ENCODE measurements at places on chromosomes 3 and 15.

DNA sequence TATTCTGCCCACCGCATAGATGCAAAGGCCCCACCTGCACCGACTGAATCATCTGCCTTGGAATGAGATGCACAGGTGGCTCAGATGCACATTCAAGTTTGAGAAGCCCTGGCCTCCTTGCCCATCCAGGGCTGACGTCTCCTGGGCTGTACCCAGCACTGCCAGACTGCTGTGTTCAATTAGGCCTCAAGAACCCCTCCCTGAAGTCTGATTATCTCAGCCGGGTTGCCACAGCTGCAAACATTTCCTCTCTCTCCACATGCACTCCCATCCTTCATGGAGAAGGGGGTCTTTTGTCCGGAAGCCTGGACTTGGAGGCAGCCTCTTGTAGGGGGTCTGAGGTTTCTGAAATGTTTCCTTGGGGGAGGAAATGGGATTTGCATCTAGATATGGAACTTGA, 459.4 kb upstream of the PROK2 start:
- DNase-seq: no peak

DNA sequence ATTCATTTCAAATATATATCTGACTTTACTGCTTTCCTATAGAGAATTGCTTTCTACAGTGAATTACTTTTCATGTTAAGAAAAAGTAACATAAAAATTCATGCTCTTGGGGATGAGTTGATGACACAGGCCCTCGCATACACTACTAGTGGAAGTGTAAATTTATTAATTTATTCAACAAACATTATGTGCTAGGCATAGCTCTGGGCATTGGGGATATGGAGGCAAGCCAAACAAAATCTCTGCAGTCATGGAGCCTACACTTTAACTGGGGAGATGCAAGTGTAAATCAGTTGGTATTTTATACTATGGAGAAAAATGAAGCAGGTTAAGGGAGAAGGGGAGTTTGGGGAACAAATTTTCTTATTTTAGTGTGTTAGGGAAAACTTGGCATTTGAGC, 340.7 kb downstream of the RAP2B start:
- no peak for DNase-seq

GRCh38 chr3:126512916-126513650, 4.5 kb downstream of the UROC1 start:
- no peak for DNase-seq

DNA sequence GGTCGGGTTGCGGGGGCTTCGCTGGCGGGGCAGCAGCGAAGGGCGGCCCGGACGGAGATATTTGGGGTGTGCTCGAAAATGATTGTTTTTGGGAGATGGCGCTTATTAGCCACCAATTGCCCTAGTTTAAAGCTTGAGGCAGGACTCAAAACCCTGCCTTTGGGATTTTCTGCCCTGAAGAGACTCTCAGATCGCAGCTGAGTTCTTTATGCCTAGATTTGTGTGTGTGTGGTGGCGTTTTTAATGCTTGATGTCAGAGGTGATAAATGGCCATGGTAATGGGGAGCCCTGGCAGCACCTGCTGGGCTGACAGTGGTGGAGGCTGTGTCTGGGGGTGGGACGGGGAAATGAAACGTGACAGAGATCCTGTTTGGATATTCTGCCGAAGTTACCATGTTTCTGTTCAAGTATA, 604 bp downstream of the KCTD6 start:
- peak; percentile 9 for DNase-seq

- no peak for DNase-seq
Measured at GRCh38 chr3:61907210-61907795, 345.9 kb downstream of the PTPRG start.

- DNase-seq: no peak
Measured at GRCh38 chr3:88921986-88922385, 185.4 kb upstream of the EPHA3 start.

DNA sequence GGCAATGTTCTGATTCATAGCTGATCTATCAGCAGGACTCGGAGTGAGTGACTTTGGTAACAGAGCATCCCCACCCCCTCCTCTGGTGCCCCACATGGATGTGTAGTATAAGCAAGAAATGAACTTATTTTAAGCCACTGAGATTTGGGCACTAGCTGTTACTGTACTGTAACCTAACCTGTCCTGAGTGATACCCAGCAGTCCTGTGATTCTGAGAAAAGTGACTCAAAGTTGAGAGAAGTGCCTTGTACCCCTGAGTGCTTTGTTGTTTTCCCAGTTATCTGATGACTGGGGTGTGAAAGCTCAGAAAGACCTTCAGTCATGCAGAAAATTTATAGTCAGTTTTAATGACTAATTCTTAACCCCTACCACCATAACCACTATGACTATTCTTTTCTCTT, 439.9 kb upstream of the RBMS3 start:
- no peak for DNase-seq

GRCh38 chr3:115784739-115785536, 161.6 kb downstream of the GAP43 start:
- no peak for DNase-seq

GRCh38 chr15:96180087-96180748, 150.3 kb upstream of the NR2F2 start:
- no peak for DNase-seq

GRCh38 chr3:142935963-142936362, 27.5 kb downstream of the PAQR9 start:
- no peak for DNase-seq

- no peak for DNase-seq
Measured at GRCh38 chr3:4712109-4712508, 219.0 kb downstream of the ITPR1 start.

- no peak for DNase-seq
Measured at GRCh38 chr3:13879946-13880810, at the start of gene WNT7A. TSS of gene WNT7A (minus strand) at chr3:13880071. CDS start at chr3:13879816, 255 bp downstream.

DNA sequence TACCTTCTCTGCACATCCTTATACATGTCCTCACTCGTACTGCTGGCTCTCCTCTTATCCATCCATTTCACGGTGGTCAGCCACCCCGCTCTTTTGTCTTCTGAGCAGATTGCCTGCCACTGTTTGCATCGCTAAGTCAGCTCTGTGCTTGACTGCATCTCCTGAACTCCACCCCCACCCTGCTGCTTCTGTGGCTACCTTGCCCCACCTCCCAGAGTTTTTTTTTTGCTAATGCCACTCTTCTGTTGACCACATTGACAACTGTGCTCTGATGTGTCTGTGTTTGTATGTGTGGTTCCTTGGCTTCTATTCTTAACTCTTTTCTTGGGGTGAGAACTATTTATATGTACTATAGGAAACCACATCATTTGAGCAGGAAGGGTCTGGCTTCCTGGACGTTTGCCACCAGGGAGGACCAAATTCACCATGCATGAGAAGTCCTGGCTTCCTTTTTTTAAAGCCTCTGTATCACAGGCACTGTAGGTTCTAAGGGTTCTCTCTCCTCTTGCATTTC, 12.8 kb upstream of the MTMR10 start:
- DNase-seq: no peak

DNA sequence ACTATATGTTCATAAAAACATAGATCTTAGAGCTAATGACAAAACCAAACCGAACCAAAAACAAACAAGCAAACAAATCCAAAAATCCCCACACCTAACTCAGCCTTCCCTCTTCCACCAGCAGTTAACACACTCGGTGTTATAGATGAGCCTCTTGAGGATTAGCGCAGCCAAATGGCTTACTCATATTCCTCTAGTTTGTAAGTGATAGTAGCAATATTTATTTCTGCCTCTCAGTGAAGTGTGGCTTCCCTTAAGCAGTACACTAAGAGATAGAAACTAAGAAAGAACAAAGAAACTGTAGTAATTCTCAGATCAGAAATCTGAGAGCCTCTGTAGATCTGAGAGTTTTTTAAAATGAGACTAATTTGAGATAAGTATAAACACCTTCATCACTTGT, 2.4 kb upstream of the NCEH1 start:
- no peak for DNase-seq

DNA sequence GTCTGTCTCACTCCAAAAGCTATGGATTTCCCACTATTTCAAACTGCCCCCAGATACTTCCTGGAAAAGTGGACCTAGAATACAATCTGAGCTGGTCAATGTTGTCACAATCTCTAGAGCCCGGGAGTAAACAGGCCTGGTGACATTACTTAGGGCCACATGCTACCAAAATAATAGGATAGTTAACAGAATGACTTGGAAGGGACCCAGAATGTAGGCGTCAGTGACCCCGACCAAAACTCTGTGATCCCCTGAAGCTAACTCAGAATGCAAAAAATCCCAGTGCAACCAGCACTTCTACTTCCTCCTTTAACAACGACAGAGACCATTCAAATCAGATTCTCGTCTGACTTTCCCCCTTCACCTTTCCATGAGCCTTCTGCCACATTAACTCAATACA, 51.5 kb upstream of the CDV3 start:
- DNase-seq: no peak

GRCh38 chr3:65568497-65568896, 470.2 kb downstream of the MAGI1 start:
- peak; percentile 2 for DNase-seq

- DNase-seq: peak; percentile 63
Measured at GRCh38 chr3:37855363-37855970, 6.2 kb upstream of the CTDSPL start.

DNA sequence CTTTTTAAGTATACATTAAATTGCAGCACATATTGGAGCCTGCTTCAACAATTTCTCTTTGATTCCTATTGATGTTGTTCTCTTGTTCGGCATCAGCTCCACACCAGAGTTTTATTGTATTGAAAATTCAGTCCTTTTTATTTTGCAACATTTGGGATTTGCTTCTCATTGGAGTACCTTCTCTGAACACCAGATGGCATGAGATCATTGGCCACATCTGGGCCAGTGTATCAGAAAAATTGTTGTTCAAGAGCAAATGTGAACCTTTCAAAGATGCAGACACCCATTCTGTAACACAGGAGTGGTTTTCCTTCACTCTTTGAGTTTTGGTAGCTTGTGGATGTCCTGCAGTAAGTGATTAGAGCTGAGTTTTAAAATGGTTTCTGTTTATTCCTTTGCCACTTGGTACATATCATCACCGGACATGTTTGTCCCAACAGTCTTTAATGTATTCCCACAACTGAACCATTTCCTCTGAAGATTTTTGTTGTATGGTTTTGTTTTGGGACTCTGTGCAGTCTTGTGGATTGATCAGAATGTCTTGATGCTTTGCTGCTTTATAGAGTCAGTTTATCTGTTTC, 96.1 kb downstream of the MCTP2 start:
- DNase-seq: peak; percentile 24

- DNase-seq: no peak
Measured at GRCh38 chr3:69568951-69569350, 170.3 kb upstream of the MITF start.

GRCh38 chr3:61387817-61388216, 136.6 kb upstream of the FHIT start:
- no peak for DNase-seq

DNA sequence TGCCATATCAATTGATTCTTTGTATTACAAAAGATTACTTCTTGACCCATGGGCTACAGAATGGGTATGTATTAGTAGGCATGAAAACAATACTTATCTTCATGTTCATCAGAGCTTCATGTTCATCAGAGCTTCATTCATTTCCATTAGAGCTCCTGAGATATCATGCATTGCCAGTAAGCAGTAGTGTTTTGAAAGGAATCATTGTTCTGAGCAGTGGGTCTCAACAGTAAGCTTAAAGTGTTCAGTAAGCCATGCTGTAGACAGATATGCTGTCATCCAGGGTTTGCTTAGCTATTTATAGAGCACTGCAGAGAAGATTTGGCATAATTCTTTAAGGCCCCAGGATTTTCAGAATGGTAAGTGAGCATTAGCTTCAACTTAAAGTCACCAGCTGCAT, 596.1 kb downstream of the ZNF385D start:
- DNase-seq: no peak

DNA sequence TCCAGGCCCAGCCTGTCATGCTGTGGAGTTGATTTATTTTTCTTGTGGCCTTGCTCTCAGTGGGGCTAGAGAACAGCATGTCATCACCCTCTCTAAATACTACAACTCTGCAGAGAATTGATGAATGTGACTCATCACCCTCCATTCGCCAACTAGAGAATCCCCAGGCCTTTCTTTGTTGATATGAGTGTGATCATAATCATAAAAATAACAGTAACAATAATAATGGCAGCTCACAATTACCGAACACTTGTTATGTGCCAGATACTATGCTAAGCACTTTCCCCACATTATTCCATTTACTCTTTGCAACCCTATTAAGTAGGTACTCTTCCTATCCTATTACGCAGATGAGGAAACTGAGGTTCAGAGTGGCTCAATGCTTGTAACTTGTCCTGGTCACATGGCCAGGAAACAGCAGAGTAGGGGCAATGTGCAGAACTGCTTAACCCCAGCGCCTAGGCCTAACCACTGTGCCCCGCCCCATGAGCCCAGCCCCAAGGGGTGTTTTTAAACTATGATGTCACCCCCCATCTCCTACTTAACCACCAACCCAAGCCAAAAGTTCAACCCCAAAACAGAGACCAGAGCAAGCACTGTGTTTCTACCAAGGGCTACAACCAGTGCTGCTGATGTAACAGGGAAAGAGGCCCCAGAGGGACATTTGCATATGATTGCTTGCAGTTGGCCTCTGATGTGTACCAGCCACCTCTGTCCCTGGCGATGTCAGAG, 104.5 kb downstream of the ADCY5 start:
- DNase-seq: no peak

GRCh38 chr15:49560045-49560444, 60.6 kb downstream of the FAM227B start:
- DNase-seq: no peak

GRCh38 chr3:182979674-182980191, 605 bp downstream of the DCUN1D1 start:
- peak; percentile 22 for DNase-seq

DNA sequence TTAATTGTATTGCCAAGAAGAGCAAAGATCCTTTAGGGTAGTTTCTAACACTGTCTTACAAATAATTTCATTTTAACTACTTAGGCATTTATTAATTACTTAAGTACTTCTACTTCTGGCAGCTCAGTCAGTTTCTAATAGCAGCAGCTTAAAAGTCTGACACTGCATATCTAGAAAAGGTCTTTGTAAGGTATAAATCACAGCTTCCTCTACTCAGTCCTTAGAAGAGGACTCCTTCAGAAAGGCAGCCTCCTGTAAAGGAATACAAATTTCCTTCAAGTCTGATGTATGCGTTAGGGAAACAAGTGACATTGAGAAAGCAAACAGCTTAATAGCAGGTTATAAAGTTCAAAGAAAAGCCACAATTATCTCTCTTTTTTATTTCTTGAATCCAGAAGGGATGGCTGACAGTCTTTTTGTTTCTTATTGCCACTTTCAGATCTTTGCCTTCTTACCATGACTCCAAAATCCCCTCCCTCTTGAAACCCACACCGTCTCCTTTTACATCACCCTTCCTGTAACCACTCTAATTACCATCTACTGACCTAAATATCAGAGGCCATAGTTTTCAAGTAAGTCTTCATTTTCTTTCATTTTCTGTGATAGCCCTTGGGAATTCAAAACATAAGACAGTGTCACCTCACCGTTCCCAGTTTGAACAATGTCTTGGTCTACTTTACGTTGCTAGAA, 109.5 kb downstream of the CGGBP1 start:
- no peak for DNase-seq
